ENCODE measurements at places on chromosomes 5 and 9.

- DNase-seq: peak; percentile 25
Measured at GRCh38 chr9:95131023-95131943, 186.2 kb downstream of the FANCC start.

DNA sequence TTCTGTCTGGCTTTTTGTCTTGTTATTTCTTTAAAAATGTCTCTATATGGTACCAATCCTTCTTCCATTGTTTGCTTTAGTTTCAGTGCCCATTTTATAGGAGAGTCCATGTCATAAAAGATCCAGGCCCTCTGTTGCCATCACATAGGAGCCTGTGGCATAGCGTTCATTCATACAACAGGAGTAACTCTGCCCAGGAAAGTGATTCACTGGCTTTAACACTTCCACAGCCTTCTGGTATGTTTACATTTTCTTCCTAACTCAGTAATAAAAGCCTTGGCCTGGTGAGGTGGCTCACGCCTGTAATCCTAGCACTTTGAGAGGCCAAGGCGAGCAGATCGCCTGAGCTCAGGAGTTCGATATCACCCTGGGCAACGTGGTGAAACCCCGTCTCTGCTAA lies 519.3 kb upstream of the PTGER4 start:
- DNase-seq: no peak

- DNase-seq: no peak
Measured at GRCh38 chr9:70064496-70064895, 20.8 kb downstream of the MAMDC2 start.

GRCh38 chr9:110809038-110809595 lies 140.5 kb downstream of the MUSK start:
- no peak for DNase-seq

DNA sequence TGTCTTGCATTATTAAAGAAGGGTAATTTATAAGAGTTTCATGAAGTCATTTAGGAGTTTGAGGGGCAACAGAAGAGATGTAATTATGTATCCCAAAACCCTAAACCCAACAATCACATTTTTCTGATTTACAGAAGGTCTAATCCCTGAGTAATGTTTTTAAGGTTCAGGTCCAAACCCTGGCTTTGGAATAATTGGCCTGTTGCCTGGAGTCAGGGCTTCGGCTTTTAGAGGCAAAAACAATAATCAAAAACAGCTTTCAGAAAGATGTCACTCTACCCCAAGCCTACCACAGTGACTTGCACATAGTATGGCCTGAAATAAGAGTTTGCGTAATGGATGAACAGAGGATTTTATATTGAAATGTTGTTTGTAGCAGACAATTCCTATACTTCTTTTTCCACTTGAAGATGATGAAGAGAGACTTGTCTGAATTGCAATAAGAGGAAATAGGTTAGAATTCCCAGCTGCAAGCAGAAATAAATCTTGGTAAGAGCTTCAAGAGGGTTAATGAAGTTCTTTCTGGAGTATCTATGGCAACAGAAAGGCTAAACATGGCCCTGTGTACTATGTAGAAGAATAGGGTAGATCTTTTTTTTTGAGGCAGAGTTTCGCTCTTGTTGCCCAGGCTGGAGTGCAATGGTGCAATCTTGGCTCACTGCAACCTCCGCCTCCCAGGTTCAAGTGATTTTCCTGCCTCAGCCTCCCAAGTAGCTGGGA lies 152.0 kb downstream of the GPBP1 start:
- no peak for DNase-seq

DNA sequence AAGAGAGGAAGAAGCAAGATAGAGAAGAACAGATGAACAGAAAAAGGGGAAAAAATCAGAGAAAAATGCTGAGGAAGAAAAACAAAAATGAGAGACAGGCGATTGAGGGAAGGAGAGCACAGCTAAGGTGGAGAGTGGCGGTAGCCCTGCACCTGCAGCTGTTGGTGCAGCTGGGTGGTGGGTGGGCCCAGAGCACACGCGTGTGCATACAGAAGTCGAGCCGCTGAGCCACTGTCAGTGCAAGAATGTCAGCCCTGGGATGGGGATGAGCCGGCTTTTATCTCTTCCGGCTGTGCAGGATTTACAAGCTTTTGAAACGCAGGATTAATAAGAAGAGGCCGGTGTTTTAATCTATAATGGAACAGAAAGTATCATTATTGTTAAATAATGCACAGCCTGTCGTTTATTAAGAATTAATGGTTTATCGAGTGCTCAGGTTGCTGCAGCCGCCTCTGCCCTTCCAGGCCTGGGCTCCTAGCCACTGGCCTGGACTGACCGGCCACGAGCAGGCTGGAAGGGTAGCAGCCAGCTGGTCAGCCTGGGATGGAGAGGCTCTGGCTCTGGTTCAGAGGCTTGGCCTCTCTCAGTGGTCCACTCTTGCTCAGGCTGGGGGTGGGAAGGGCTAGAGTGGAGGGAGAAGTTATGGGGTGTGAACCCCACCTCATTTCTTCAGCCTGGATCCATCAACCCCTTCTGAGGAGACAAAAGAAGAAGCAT lies 68.7 kb downstream of the PCDH1 start:
- DNase-seq: no peak

DNA sequence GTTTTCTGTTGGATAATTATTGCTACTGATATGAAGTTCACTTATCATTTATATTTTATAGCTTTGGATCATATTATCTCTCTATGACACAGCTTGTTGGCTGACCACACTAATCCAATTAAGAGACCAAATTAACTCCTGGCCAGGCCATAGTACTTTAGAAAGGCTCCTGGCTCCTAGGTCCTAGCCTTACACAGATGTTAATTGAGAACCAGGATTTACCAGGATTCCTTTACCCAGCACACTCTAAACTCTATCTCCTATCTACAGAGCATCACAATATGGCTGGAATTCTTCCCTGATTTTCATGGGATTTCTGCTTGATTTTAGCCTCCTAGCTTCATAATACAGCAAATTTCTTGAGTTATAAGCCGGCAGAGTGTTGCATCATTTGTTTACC lies 80.3 kb downstream of the SLCO6A1 start:
- no peak for DNase-seq

DNA sequence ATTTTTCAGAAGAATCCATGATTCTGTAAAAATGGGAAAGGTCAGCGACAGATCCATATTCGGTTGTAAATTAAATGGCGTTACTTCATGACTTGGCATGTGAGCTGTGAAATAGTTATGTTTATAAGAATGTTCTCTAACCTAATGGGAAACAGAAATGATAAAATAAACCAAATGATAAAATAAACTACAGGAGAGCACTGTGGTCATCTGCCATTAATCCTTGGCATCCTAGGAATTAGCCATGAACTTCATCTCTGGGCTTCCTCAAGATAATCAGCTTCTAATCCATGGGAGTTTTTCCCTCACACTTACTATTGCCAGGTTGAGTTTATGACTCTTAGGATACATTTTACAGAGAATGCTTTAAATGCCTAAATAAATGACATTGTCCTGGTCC lies 94.6 kb upstream of the SLC30A5 start:
- DNase-seq: no peak

- no peak for DNase-seq
Measured at GRCh38 chr5:107565791-107566767, 104.7 kb downstream of the EFNA5 start.

GRCh38 chr5:74173241-74173640 lies 467.3 kb downstream of the ENC1 start:
- DNase-seq: no peak

- no peak for DNase-seq
Measured at GRCh38 chr5:6632324-6632887, 438 bp downstream of the NSUN2 start.

- DNase-seq: no peak
Measured at GRCh38 chr5:10377081-10377480, 23.6 kb downstream of the MARCHF6 start.

GRCh38 chr5:6194261-6194875 lies 184.0 kb downstream of the MED10 start:
- no peak for DNase-seq

- no peak for DNase-seq
Measured at GRCh38 chr5:139881143-139881733, 85.6 kb downstream of the PSD2 start.

- DNase-seq: no peak
Measured at GRCh38 chr5:77319117-77319804, 108.8 kb downstream of the PDE8B start.

- no peak for DNase-seq
Measured at GRCh38 chr5:159581502-159582249, 251.4 kb upstream of the IL12B start.

DNA sequence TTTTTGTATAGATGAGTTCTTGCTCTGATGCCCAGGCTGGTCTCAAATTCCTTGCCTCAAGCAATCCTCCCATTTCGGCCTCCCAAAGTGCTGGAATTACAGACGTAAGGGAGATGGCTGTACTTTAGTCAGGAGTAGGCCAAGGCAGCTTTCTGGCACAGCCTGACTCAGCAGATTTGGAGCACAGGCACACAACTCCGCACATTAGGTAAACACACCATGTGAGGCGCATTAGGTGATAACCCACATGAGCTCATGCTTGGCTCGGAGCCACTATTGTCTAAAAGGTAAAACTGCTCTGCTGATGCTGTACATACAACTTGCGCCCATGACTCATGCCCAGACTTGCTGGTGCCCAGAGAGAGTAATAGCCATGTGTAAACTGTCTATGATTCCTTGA lies 1157.9 kb downstream of the TAF11L14 start:
- no peak for DNase-seq

GRCh38 chr9:78938821-78939220 lies 632.9 kb upstream of the TLE4 start:
- no peak for DNase-seq

DNA sequence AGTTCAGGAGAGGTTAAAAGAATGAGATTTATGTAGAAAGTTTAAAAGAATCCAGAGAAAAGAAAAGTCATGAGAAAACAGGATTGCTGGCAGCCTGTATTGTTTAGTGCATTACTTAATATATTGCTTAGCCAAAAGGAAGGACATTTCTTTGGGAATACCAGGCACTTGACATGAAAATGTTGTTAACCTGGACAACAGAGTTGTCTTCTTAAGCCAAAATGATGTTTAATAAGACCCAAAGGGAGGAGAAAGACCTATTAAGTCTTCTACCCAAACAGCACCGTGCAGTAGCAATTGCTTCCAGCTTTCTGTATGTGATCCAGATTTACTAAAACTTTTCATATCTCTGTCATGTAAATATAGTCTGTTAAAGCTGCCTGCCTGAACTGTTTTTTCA lies 74.0 kb upstream of the PRLR start:
- DNase-seq: no peak

GRCh38 chr5:137361280-137361679 lies 137.8 kb downstream of the SPOCK1 start:
- DNase-seq: no peak

DNA sequence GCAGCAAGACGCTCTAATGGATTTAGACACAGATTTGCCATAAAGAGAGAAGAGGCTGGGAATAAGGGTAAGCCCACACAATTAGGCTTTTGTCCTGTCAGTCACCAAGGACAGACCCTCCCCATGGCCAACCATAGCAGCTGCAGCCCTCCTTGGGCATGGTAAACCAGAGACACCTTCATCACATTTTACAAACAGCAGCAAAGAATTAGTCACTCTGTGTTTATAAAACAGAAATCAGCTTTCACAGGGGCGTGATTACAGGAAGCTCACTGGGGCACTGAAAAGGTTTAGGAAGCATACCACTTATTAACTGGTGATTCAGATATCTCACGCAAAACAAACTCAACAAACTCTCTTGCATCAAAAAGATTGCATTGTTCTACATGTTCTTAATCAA lies 37.3 kb upstream of the ZNF622 start:
- no peak for DNase-seq

DNA sequence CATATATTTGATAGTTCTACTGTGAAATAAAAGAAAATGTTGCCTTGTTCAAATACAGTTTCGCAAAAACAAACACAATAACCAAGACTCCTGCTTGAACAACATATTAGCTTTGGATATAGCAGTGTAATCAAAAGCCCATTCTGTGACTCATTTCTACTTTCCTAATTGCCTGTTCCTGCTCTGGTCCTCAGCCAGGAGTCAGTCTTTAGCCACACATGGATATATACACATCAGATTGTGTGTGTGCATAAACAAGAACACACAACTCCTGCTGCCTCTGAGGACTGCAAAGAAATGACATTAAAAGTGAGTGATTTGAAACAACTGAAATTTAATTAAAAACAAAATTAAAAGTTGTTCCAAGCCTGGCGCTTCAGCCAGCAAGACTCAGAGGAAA lies 334.8 kb downstream of the TRIM32 start:
- DNase-seq: no peak

GRCh38 chr5:177185993-177186392 lies 52.4 kb downstream of the NSD1 start:
- no peak for DNase-seq

GRCh38 chr5:143685246-143685815 lies 126.6 kb upstream of the HMHB1 start:
- DNase-seq: no peak

DNA sequence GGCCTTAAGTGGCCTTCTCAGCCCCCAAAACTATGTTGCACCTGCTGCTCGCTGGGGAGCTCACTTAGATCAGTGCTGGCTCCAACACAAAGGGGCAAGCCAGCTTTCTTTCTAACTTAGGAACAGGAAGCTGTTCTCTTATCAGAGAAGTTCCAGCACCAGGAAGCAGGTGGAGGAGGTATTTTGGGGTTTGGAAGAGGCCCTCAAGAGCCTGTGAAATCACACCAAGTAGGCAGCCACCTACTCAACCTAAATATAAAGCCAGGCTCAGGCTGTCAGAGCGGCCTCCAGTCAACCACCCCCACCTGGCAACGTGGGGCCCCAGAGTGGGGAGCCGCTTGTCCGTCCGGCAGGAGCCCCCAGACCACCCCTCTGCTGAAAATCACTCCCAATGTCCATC lies 152.8 kb downstream of the OLFM1 start:
- no peak for DNase-seq

DNA sequence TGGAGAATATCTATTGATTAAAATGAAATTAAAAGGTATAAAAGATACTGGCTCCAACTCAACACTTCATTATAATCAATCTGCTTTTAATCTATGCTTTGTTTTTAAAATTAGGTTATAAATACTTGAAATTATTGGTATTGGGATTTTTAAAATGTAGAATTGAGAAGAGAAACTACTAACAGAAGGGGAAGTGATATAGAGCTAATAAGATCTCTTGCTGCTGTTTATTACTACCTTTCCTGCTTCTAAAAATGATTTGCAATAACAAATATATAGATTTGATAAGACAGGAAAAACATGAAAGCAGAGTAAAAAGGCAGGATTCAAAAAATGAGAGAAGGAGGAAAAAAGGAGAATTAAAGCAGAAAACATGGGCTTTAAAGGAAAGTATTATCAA lies 209.3 kb upstream of the NREP start:
- DNase-seq: no peak

- no peak for DNase-seq
Measured at GRCh38 chr5:58926541-58926935, 343.7 kb downstream of the RAB3C start.

Data from HL-60 (cell line).